ENCODE measurements at places on chromosomes 3 and 15. TPM values are rescaled to one million over a fixed set of nuclear protein-coding genes. Genes with fewer than 3 reads are reported as not detected.

Gene SYNPR
- not detected for total RNA-seq

Gene HIGD2B
- total RNA-seq = not detected

Gene CYP11A1
- 2.5 TPM for total RNA-seq

Gene CHRD
- total RNA-seq = 8.0 TPM

Gene ANKUB1
- not detected for total RNA-seq

Gene SCN11A
- 0.44 TPM for total RNA-seq

Gene LAMB2
- 444 TPM for total RNA-seq

Gene ZNF619
- 8.1 TPM for total RNA-seq

Gene FEZF2
- not detected for total RNA-seq

Gene ACTRT3
- total RNA-seq = 3.8 TPM

Gene ROBO2
- 1.9 TPM for total RNA-seq

Gene CHRM5
- total RNA-seq = not detected

Gene ABHD10
- 22.0 TPM for total RNA-seq

Gene COL7A1
- total RNA-seq = 0.66 TPM

Gene SAMMSON
- 0.34 TPM for total RNA-seq

Gene ECE2
- total RNA-seq = not detected

Gene PLA1A
- 3.3 TPM for total RNA-seq

Gene LRRC49
- 6.4 TPM for total RNA-seq

Gene ADAMTS7
- total RNA-seq = 5.9 TPM

Gene ACKR2
- 13.9 TPM for total RNA-seq

Gene SLC7A14
- total RNA-seq = not detected

Gene PP2D1
- not detected for total RNA-seq

Gene LYSMD4
- 7.0 TPM for total RNA-seq

Gene FANCD2OS
- total RNA-seq = not detected

Gene VILL
- total RNA-seq = 9.0 TPM

Gene XCR1
- not detected for total RNA-seq

Gene IL17RC
- 26.3 TPM for total RNA-seq

Gene AHSG
- total RNA-seq = not detected

Gene HYAL3
- 1.5 TPM for total RNA-seq

Gene ZNF385D
- total RNA-seq = 8.7 TPM
